DMS 273 treated with DMSO at 0.1 percent for 48 hours (cell line): ENCODE measurements at places on chromosomes 5 and 9.

DNA sequence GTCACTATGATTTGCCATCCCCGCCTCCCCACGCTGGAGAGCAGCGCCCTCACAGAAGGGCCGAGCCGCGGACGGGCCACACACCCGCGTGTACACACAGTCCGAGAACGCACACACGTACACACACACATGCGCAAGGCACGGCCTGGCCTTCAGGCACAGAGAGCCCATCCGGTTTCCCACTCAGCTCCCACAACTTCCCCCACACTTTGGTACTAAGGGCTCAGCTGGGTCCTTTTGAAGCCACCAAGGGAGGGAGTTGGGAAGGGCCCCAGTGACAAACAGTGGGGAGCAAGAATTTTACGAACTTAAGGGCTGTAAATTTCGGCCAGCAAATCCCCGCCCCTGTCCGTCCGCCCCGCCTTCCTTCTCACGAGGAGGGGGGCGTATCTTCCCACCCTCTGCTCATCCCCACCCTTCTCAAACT lies 133.3 kb upstream of the HAND1 start:
- DNase-seq = no peak

- no peak for DNase-seq
These were observed 21.8 kb downstream of the MCTP1 start for GRCh38 chr5:95262933-95263660.

DNA sequence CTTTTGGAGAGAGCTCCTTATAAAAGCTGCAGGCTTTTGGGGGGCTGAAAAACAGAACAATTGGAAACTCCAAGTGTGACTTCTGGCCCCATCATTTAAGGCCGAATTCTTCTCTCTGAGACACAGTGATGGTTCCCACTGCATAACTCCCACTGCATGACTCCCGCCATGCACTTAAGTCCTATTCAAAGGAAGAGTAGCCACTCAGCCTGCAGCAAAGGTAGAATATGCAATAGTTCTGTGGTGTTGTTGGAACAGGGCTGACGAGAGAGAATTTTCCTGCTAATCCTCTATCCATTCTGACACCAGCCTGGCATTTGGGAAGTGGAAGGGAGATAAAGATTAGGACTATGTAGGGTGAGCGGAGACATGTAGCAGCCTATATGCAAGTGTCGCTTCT lies 185.6 kb upstream of the ZNF462 start:
- no peak for DNase-seq

DNA sequence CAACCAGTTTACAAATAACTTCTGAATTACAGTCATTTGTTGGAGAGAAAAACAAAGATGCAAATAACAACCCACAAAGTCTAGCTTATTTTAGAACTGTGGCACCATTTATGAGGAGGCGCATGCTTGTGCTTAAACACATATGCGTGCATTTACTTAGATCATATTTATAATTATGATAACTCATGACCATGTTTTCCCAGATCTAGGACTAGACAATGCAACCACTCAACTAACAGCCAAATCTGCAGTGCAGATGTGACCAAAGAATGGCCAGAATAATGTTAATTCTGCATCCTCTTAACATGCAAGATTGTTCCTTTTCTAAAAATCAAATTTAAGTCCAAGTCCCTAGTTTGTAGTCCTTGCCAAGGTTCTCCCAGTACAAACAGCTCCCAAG lies 167.3 kb upstream of the FST start:
- no peak for DNase-seq

- no peak for DNase-seq
These were observed 33.1 kb downstream of the ANKRD31 start for GRCh38 chr5:75203604-75204003.
